Renal cortical epithelial cell (primary cell): ENCODE measurements at places on chromosomes 6 and 20. TPM values are rescaled to one million over a fixed set of nuclear protein-coding genes. Genes with fewer than 3 reads are reported as not detected.

- DNase-seq, result no peak
These were observed 83.8 kb downstream of the UST start for GRCh38 chr6:148830614-148831013.

The TSHZ2 gene
- total RNA-seq, result 0.17 and 0.30 TPM in 2 replicates

- peak; percentile 40 for DNase-seq
These were observed 195.9 kb downstream of the CDH4 start for GRCh38 chr20:61447952-61448351.

GRCh38 chr6:116568821-116569755, 2.2 kb upstream of the RWDD1 start:
- peak; percentile 11 for DNase-seq
